Naive thymus-derived CD8-positive, alpha-beta T cell (primary cell): ENCODE measurements at places on chromosomes 13 and 19. TPM values are rescaled to one million over a fixed set of nuclear protein-coding genes. Genes with fewer than 3 reads are reported as not detected.

DNA sequence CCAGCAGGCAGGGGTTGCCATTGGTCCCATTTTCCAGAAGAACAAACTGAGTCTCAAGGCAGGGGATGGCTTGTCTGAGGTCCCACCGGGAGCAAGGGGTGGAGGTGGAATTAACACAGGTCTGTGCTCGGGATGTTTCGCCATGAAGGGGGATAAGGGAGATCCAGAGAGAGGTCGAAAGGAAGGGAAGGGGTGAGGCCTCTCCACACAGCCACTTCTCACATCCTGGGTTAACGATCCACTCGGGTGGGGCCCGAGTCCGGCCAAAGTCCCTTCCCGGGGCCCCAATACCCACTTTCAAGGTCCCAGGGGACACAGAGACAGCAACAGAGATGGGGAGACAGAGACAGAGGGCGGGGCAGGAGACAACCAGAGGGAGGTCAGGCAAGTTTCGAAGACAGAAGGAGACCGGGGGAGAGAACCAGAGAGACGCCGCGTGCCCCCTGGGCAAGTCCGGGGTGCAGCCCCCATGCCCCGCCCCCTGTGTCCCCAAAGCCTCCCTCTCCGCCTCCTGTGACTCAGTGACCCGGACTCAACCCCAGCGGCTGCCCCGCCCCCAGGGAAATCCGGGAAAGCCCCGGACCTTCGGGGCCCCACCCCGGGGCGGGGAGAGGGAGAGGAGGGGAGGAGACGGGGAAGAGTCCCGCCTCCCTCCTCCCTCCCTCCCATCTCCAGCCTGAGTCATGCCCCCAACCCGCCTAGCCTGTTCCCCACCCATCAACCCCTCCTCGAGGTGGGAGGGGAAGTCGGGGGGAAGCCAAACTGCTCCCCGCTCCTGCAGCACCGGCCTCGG is 1.4 kb upstream of the BCL3 start:
- DNase-seq, result peak; percentile 92
- H3K27ac ChIP-seq, result peak overlapping the region; percentile 96
- H3K4me1 ChIP-seq, result peaks cover 51% of the 10 kb centered on the region
- H3K4me3 ChIP-seq, result peak overlapping the region; percentile 93

DNA sequence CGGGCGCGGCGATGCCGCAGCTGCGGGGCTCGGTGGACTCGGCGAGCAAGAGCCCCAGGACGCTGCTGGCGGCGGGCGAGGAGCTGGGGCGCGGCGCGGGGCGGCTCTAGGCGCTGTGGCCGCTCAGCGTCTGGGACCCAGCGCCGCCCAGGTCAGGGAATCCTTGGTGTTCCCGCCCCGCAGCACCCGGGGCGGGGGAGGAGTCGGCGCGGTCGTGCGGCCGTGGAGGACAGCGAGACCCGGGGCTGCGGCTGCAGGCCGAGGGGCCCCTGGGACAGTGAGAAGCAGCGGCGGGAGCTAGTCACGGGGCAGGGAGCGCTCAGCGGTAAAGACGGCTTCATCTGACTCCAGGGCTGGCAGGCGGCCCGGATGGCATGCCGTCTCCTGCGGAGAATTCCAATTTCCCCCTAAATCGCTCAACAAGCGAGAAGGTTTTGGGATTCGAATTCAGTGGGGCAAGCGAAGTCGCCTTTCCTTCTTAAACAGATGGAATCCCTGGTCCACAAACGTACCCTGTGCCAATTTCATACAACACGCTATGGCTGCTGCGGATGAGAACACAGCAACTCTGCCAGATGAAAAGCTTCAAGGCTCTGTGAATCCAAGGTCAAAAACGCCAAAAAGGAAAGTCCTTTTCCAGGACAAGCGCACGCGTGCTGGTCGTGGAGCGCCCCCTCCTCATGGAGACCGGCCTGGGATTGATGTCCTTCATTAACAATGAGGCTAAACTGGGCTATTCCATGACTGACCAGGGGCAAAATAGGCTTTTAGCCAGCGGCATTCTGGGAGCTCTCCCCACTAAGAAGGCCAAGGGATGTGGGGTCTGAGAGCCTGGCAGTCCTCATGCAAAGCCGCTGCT is 4.2 kb upstream of the ZSCAN4 start:
- no peak overlapping the region for H3K27ac ChIP-seq
- peaks cover 3% of the 10 kb centered on the region for H3K4me1 ChIP-seq
- peaks cover 23% of the 10 kb centered on the region for H3K27me3 ChIP-seq

TMEM272 gene
- 14.7 TPM for total RNA-seq

RBM42 gene
- total RNA-seq, result 56.2 TPM

FAM216B gene
- not detected for total RNA-seq

SLC6A16 gene
- 6.9 TPM for total RNA-seq
